SK-N-MC (cell line): ENCODE measurements at places on chromosomes 11 and 22.

DNA sequence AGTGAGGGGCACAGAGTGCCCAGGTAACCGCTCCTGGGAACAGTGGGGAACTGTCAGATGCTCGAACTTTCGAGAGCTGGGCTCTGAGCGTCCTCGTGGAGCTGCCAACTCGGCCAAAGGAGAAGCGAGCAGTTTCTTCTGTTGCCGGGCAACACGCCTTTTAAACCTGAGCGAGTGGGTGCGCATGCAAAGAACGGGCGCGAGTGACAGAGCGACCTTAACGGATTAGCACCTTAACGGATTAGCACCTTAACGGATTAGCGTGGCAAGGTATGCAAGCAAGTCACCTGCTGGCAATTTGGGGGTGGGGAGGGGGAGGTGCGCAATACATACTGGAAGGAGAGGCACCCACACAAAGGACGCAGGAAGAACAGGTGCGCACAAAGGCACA lies 61.8 kb upstream of the PRODH start:
- DNase-seq, result no peak

GRCh38 chr22:42074846-42075676 lies 1.0 kb downstream of the PHETA2 start:
- DNase-seq, result no peak

DNA sequence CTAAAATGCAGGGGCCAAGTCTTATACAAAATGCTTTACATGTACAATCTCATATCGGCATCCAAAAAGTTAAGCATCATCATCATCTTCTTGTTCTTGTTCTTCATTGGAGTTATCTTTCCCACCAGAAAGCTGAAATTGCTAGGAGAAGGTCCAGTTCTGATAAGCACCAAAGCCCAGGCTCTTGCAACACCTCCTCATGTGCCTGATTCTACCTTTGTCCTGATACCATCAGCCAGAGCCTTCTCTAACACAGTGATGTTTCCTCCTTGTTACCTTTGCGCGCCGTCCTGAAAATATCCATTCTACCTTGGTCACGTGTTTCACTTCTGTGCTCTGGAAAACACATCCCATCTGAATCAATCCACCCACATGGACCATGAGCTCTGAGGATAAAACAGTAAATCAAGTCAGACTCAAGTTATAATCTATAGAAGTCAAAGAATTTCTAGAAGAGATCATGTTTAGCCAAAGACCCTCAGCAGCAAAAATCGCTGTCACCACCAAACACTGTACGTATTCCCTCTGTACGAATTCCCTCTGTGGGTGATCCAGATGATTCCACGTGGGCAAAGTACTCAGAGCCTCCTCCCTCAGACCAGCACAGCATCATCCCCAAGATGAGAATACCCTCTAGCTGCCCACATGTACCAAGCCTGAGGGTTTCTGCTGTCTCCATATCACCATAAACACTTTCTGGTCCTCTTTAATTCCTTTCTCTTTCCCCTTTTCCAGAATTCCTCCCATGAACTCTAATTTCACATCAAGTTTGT lies 19.0 kb downstream of the JAML start:
- no peak for DNase-seq

- DNase-seq, result no peak
Observed at GRCh38 chr11:86957976-86958646, 2.9 kb upstream of the FZD4 start.

DNA sequence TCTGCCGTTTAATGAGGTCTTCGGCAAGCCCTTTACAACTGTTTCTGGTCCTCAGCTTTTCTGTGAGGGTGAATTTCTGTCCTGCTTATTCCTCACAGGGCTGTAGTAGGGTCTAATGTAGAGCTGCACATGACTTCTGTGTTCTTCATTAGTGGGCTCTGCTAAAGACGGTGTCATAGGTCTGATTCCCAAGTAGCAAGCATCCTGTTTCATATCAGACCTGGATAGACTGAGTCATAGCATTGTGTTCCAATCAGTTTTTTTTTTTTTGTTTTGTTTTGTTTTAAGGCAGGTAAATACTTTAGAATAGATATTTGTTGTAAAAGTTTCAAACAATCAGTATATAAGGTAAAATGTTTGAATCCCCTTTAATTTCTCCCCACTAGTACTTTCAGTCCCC lies 35.4 kb downstream of the BIRC2 start:
- no peak for DNase-seq

DNA sequence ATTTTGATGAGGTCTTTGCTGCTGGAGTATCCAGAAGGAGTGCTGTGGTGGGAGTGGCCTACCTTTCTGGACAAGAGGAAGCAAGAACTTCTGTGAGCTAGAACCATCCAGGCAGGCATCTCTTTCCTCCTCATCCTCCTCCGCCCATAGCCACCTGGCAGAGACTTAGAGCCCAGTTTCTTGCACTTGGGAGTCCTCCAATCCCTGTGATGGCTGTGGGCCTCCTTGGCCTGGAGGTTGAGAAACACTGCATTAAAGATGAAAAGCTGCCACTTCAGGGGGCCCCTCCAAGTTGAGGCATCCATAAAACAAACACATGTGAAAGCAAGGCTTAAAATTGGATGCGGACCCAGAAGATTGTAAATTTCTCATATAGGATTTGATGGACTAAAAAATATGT lies 110.3 kb downstream of the ZBTB16 start:
- DNase-seq, result no peak

GRCh38 chr11:73248526-73249185 lies 23.5 kb upstream of the P2RY6 start:
- DNase-seq, result no peak

- no peak for DNase-seq
Observed at GRCh38 chr11:96332126-96332771, 10.7 kb downstream of the MAML2 start.

DNA sequence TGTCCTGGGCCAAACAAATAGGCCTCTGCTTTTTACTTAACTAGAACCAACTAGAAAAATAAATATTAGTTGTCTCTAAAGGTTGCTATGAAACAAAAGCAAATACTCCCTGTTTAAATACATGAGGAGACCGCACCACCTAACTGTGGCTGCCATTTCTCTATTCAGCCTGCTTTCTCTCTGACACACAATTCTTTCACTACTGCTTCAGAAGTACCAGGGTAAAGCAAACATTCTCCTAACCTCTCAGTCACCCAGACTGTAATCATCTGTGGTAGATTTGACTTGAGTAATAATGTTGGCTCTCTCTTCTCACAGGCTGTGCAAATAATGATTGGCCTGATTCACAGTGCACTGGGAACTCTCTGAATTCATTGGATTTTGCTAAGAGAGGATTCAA lies 41.0 kb upstream of the MS4A8 start:
- DNase-seq, result no peak

GRCh38 chr22:29670626-29671025 lies 49.2 kb upstream of the CABP7 start:
- DNase-seq, result no peak
